Vagina (tissue), 2 donors: ENCODE measurements at places on chromosomes 2 and 18.
A peak's percentile ranks its signal among the peaks of the same experiment; 100 is the strongest.

GRCh38 chr18:32975501-32975900 lies 202.7 kb upstream of the KLHL14 start:
- H3K36me3 ChIP-seq: no peaks in the 10 kb centered on the region
- no peaks in the 10 kb centered on the region for H3K4me1 ChIP-seq
- no peaks in the 10 kb centered on the region for H3K27me3 ChIP-seq
- DNase-seq: no peak
- no peak overlapping the region for H3K27ac ChIP-seq

GRCh38 chr2:162118166-162119031 lies 33.6 kb downstream of the GCG start:
- H3K27me3 ChIP-seq: no peaks in the 10 kb centered on the region
- DNase-seq: no peak
- peak overlapping the region; percentile 12 for H3K27ac ChIP-seq
- peaks cover 21% of the 10 kb centered on the region for H3K4me1 ChIP-seq
- no peak overlapping the region for H3K4me3 ChIP-seq

- H3K27ac ChIP-seq: peak overlapping the region; percentile 33
- no peaks in the 10 kb centered on the region for H3K27me3 ChIP-seq
- peaks cover 15% of the 10 kb centered on the region for H3K4me1 ChIP-seq
- no peak overlapping the region for H3K4me3 ChIP-seq
These were observed 59.6 kb downstream of the MYT1L start for GRCh38 chr2:2271469-2271941.

GRCh38 chr2:228628682-228629081 lies 447.2 kb upstream of the SPHKAP start:
- no peaks in the 10 kb centered on the region for H3K36me3 ChIP-seq
- H3K27ac ChIP-seq: no peak overlapping the region
- H3K4me3 ChIP-seq: no peak overlapping the region

- H3K27me3 ChIP-seq: no peaks in the 10 kb centered on the region
- no peak for DNase-seq
- no peaks in the 10 kb centered on the region for H3K36me3 ChIP-seq
- H3K4me1 ChIP-seq: peaks cover 9% of the 10 kb centered on the region
- H3K4me3 ChIP-seq: no peak overlapping the region
- H3K27ac ChIP-seq: no peak overlapping the region
These were observed 98.8 kb upstream of the MGAT4A start for GRCh38 chr2:98829581-98830270.

DNA sequence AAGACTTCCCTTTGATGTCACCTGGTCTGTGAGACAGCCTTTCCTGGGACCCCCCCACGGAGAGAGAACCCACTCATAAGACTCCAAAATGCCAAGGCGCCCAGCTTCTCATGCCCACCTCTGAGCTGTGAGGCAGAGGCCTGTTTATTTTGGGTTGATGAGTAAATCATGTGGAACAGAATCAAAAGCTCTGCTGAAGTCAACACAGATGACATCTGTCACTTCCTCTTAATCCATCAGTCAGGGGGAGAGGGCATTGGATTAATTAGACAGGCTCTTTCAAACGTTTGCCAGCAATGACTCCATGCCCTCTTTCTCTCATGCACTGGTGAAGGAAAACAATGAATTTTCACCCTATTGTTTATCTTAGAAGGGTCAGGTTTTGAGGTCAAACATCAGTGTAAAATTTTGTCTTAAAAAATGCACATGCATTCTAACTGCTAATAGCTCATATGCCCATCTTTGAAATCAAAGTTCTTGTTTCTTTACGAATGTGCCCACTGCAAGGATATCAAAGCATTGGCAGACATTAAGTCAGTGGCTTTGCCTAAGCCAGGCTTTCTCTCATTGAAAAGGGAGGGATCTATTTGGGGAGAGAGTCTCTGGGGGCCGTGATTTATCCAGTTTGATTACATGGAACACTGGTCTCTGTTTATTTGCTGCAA lies 184.1 kb downstream of the ACKR3 start:
- no peaks in the 10 kb centered on the region for H3K36me3 ChIP-seq
- DNase-seq: no peak
- H3K27ac ChIP-seq: no peak overlapping the region
- no peak overlapping the region for H3K4me3 ChIP-seq

- no peaks in the 10 kb centered on the region for H3K36me3 ChIP-seq
- H3K4me3 ChIP-seq: no peak overlapping the region
- no peaks in the 10 kb centered on the region for H3K27me3 ChIP-seq
- H3K27ac ChIP-seq: no peak overlapping the region
- H3K4me1 ChIP-seq: no peaks in the 10 kb centered on the region
- no peak for DNase-seq
These were observed 175.6 kb downstream of the SUCLG1 start for GRCh38 chr2:84283506-84283905.

- H3K27ac ChIP-seq: peak overlapping the region; percentile 83
- no peaks in the 10 kb centered on the region for H3K27me3 ChIP-seq
- no peak for DNase-seq
- no peaks in the 10 kb centered on the region for H3K36me3 ChIP-seq
- H3K4me3 ChIP-seq: peak overlapping the region; percentile 23
These were observed 38.5 kb downstream of the CYRIA start for GRCh38 chr2:16626997-16627605.

DNA sequence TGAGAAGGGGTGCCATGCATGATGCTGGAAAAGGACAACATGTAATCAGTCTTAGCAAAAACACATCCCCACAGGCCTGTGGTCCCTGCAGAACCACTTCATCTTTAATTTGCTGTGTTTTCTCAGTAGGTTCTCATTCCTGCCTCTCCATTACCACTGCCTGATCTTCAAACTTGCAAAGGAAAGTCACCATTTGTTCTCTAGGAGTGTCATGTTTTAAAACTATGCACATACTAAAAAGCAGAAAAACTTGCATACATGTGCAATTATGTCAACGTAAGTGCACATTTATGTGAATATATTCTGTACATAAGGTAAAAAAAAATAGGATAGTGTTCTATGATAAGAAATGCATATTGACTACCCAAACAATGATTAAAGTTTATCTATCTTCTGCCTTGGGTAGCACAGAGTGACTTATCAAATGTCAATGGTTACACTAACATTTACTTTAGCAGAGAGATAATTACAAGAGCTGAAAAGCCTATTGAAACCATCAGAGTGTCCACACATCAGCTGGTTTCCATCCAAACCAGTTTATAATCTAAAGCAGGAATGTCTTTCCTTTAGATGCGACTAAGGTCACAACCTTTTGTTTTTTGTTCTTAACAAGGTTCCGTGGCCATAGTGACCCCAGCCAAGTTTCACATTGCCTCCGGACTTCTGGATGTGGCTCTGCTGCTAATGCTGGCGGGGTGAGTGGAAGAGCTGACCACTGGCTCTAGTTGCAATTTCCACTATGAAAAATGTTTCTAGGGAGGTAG lies 58.7 kb upstream of the RMDN2 start:
- H3K4me3 ChIP-seq: no peak overlapping the region
- no peaks in the 10 kb centered on the region for H3K36me3 ChIP-seq
- peaks cover 30% of the 10 kb centered on the region for H3K4me1 ChIP-seq
- DNase-seq: no peak
- H3K27me3 ChIP-seq: no peaks in the 10 kb centered on the region

- H3K27me3 ChIP-seq: no peaks in the 10 kb centered on the region
- no peaks in the 10 kb centered on the region for H3K4me1 ChIP-seq
- no peaks in the 10 kb centered on the region for H3K36me3 ChIP-seq
- no peak for DNase-seq
- no peak overlapping the region for H3K27ac ChIP-seq
These were observed 149.4 kb upstream of the DNMT3A start for GRCh38 chr2:25491003-25491696.

DNA sequence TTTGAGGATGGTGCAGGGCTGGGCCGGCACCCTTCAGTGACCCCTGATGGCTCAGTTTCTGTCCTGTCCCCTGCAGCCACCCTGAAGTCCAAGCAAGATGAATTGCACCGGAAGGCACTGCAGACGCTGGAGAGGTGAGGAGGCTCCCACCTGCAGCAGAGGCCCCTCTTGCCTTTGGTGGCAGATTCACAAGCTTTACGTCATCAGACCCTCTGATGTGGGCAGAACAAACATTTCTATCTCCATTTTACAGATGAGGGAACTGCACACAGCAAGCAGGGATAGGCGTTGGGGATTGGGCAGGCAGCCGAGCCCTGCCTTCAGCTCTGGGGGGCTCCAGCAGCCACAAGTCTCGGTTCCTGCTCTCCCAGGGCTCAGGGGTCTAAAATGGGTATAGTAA lies 107.7 kb upstream of the MCFD2 start:
- no peaks in the 10 kb centered on the region for H3K36me3 ChIP-seq
- DNase-seq: no peak
- no peak overlapping the region for H3K27ac ChIP-seq
- H3K4me3 ChIP-seq: no peak overlapping the region

GRCh38 chr2:234444893-234445292 lies 52.0 kb downstream of the ARL4C start:
- H3K36me3 ChIP-seq: no peaks in the 10 kb centered on the region
- H3K4me1 ChIP-seq: peaks cover 25% of the 10 kb centered on the region
- no peak overlapping the region for H3K27ac ChIP-seq
- H3K4me3 ChIP-seq: no peak overlapping the region
- DNase-seq: no peak

- DNase-seq: no peak
- no peaks in the 10 kb centered on the region for H3K27me3 ChIP-seq
- H3K27ac ChIP-seq: no peak overlapping the region
These were observed 130.7 kb upstream of the SERTAD2 start for GRCh38 chr2:64784168-64785061.

DNA sequence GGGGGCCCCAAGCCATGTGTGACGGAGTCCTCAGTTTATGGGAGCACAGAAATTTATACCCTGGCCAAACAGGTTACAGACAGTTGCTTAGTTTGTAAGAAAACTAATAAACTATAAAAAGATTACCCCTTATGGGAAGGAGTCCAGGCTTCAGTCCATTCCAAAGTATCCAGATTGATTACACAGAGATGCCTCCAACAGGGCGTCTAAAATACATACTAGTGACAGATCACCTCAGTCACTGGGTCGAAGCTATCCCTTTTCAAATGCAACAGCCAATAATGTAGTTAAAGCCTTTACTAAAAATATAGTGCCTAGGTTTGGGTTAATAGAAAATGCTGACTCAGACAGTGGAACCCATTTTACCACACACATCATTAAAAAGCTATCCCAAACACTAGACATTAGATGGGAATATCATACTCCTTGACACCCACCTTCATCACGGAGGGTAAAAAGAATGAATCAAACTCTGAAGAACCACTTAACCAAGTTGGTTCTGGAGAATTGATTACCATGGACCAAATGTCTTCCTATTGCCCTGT lies 10.7 kb downstream of the PRPF40A start:
- H3K27me3 ChIP-seq: no peaks in the 10 kb centered on the region
- no peak for DNase-seq
- no peak overlapping the region for H3K27ac ChIP-seq
- peaks cover 19% of the 10 kb centered on the region for H3K36me3 ChIP-seq

DNA sequence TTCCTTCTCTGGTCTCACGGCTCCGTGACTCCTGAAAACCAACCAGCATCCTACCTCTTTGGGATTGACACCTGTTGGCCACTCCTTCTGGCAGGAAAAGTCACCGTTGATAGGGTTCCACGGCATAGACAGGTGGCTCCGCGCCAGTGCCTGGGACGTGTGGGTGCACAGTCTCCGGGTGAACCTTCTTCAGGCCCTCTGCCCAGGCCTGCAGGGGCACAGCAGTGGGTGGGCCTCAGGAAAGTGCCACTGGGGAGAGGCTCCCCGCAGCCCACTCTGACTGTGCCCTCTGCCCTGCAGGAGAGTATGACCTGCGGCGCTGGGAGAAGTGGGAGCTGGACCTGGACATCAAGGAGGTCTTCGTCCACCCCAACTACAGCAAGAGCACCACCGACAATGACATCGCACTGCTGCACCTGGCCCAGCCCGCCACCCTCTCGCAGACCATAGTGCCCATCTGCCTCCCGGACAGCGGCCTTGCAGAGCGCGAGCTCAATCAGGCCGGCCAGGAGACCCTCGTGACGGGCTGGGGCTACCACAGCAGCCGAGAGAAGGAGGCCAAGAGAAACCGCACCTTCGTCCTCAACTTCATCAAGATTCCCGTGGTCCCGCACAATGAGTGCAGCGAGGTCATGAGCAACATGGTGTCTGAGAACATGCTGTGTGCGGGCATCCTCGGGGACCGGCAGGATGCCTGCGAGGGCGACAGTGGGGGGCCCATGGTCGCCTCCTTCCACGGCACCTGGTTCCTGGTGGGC lies 10.0 kb downstream of the PROC start:
- no peak overlapping the region for H3K27ac ChIP-seq
- H3K4me1 ChIP-seq: peaks cover 8% of the 10 kb centered on the region
- no peak for DNase-seq
- H3K27me3 ChIP-seq: no peaks in the 10 kb centered on the region
- H3K36me3 ChIP-seq: no peaks in the 10 kb centered on the region

- no peaks in the 10 kb centered on the region for H3K27me3 ChIP-seq
- DNase-seq: no peak
- H3K27ac ChIP-seq: no peak overlapping the region
- H3K4me3 ChIP-seq: no peak overlapping the region
- no peaks in the 10 kb centered on the region for H3K4me1 ChIP-seq
These were observed 278.6 kb downstream of the DSC3 start for GRCh38 chr18:30763902-30764350.

DNA sequence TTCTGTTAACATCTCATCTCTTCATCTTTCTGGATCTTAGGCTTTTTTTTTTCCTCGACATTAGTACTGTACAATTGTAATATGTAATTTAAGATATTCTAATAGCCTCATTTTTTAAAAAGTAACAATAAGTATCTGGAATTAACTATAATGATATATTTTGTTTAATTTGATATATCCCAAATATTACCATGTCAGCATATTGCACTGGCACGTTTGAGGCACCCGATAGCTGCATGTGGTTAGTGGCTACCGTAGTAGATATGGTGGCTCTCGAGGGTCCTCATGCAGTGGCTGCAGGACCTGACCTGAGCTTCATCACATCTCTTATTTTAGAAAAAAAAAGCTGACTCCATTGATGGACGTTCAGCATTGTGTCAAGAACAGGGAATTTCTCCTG lies 371.9 kb downstream of the DPP10 start:
- no peak overlapping the region for H3K27ac ChIP-seq
- H3K36me3 ChIP-seq: no peaks in the 10 kb centered on the region
- no peak for DNase-seq
- H3K4me1 ChIP-seq: no peaks in the 10 kb centered on the region
- H3K27me3 ChIP-seq: no peaks in the 10 kb centered on the region

GRCh38 chr2:159714247-159714930 lies 2.1 kb downstream of the MARCHF7 start:
- no peak for DNase-seq
- H3K36me3 ChIP-seq: no peaks in the 10 kb centered on the region
- H3K27me3 ChIP-seq: no peaks in the 10 kb centered on the region

GRCh38 chr18:75679331-75679730 lies 251.8 kb upstream of the SMIM21 start:
- H3K4me1 ChIP-seq: peaks cover 7% of the 10 kb centered on the region
- DNase-seq: no peak
- no peaks in the 10 kb centered on the region for H3K27me3 ChIP-seq
- H3K36me3 ChIP-seq: no peaks in the 10 kb centered on the region
- no peak overlapping the region for H3K4me3 ChIP-seq
- no peak overlapping the region for H3K27ac ChIP-seq

GRCh38 chr18:9663377-9663776 lies 44.7 kb upstream of the RAB31 start:
- H3K4me3 ChIP-seq: no peak overlapping the region
- H3K27me3 ChIP-seq: no peaks in the 10 kb centered on the region
- DNase-seq: peak; percentile 84
- no peak overlapping the region for H3K27ac ChIP-seq
